HL-60 (cell line): ENCODE measurements at places on chromosomes 1 and 21.

GRCh38 chr1:242245255-242245654 lies 246.4 kb upstream of the MAP1LC3C start:
- no peak for DNase-seq

DNA sequence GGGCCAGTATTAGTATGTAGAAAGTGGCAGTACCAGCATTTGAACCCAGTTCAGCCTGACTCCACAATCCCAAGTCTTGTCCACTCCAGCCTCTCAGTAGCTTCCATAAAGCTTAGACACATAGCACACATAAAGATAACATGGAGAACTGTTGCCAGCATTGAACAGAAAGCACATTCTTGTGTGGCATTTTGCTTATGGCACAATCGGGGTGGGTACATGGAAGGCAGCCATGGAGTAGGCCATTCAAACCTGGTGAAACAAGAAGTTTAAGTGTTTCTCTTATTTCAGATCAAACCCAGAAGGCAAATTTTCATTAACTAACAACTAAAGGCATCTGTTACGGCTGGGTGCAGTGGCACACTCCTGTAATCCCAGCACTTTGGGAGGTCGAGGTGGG lies 102.7 kb downstream of the HIVEP3 start:
- DNase-seq: no peak

GRCh38 chr1:160354388-160354985 lies 11.3 kb downstream of the NCSTN start:
- DNase-seq: no peak

DNA sequence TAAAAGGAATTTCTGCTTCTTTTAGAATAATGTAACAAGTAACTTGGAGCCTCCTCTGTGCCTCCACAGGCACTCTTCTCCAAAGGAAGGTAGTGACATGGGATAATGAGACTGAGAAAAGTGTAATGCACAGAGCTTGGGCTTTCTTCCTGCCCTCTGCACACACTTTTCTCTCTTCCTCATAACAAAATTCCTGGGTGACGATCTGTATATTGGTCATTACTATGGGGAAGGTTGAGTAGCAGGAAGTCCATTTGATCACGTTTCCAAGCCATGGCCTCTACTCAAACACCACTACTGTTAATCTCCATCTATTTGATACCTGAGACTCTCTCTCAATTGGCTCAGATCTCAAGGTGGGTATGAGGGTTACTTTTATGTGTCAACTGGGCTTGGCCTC lies 113.9 kb downstream of the GRIK1 start:
- DNase-seq: no peak

DNA sequence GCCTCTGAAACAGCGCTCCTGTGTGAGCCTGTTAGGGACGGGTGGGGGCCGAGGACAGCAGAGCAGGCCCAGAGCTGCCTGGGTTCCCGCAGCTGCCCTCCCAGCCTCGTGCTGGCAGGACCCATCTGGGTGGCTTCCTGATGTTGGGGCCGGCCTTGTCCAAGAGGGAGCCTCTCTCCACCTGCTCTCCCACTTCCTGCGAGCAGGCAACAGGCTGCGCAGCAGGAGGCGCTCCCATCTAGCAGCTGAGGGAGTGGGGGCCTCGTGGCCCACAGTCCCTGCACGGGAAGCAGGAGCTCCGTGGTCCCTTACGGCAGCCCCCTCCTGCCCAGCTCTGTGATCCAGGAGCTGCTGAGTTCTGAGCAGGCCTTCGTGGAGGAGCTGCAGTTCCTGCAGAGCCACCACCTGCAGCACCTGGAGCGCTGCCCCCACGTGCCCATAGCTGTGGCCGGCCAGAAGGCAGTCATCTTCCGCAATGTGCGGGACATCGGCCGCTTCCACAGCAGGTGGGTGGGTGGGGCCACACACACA lies 68.0 kb downstream of the TRIM11 start:
- no peak for DNase-seq

DNA sequence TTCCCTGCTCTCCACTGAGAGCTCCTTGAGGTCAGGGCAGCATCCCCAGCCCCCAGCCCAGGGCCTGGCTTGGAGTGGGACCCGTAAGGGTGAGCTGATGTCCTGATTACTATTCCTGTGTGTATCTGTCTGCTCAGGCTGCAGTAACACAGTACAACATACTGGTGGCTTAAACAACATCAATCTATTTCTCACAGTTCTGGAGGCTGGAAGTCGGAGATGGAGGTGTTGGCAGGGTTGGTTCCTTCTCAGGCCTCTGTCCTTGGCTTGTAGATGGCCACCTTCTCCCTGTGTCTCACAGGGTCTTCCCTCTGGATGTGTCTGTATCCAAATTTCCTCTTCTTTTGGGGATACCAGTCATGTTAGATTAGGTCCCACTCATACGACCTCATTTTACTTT lies 246.4 kb upstream of the POU3F1 start:
- no peak for DNase-seq

- no peak for DNase-seq
These were observed 13.5 kb upstream of the RNF186 start for GRCh38 chr1:19828546-19828945.

GRCh38 chr1:38690790-38691449 lies 168.7 kb downstream of the RRAGC start:
- no peak for DNase-seq

- DNase-seq: no peak
These were observed 82.9 kb downstream of the TBX15 start for GRCh38 chr1:118905196-118905595.

- DNase-seq: peak; percentile 72
These were observed at the start of gene LRP8 for GRCh38 chr1:53328009-53328461. TSS of gene LRP8 (minus strand) at chr1:53328070. CDS start at chr1:53327912, 158 bp downstream.

- DNase-seq: no peak
These were observed 424.3 kb downstream of the SETD4 start for GRCh38 chr21:35635994-35636393.

DNA sequence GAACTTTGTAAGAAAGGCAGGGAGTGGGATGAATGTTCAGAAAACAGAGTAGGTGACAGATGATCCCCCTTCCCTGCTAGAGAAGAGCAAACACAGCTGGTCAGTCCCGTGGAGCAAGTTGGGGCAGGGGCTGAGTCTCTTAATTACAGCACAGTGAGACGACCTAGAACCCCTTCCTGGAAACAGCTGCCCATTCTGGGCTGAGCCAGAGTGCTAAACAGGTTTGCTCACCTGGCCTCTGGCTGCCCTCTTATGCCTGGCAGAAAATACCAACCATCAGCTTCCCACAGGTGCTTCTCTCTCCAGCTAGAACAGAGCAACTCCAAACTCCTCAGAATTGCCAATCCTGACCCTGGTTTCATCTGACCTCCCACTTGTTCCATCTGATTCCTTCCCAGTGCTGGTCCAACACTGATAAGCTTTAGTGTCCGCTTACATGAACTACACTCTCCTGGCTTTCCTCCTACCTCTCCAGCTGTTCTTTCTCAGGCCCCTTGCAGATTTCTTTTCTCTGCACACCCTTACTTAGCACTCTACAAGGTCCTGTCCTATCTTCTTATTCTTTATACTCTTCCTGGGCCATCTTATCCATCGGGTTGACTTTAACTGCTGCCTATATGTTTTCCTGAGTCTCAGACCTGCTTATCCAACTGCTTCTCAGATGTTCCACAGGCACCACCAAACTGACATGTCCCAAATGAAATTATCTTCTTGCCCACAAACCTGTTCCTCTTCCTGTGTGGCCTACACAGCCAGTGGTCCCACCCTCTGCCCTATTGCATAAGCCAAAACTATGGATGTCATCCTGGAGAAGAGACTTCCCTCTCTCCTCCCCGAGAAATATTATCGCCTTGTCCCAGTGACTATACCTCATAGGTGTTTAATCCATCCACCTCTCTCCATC lies 22.6 kb upstream of the COL9A2 start:
- peak; percentile 59 for DNase-seq
